ENCODE measurements at places on chromosomes 7 and 10.

DNA sequence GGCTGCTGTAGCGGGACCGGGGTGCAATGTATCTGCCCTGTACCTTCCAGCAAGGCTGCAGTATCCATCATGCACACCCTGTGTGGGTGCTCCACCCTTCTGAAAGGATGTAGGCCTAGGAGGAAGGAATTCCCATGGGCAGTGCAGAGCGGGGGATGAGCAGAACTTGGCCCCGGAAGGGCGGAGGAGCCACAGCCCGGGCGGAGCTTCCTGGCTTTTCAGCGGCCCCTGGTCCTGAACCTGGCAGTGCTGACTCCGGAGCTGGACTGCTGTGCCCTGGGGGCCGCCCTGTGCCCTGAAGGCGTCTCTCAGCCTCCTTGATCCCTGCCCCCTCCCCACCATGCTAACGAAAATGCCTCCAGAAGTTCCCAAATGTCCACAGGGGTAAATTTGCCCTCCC lies 175.8 kb downstream of the TCERG1L start:
- no peak for DNase-seq

GRCh38 chr10:110348336-110348735 lies 43.6 kb upstream of the SMNDC1 start:
- DNase-seq: no peak

DNA sequence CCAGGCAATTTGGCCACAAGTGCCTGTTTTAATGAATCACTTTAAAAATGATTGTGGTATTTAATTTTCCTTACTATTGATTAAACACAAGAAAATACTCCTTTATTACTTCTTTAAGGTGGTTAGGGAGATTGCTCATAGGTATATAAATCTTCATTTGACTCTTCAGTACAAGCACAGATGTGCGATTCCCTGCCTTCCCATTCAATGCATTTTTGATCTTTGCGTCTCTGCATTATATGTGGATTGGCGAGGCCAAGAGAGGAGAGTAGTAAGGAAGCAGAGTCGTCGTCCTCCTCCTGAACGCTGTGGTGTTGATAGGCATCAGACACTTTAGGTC lies 683.7 kb downstream of the LRMDA start:
- DNase-seq: no peak

DNA sequence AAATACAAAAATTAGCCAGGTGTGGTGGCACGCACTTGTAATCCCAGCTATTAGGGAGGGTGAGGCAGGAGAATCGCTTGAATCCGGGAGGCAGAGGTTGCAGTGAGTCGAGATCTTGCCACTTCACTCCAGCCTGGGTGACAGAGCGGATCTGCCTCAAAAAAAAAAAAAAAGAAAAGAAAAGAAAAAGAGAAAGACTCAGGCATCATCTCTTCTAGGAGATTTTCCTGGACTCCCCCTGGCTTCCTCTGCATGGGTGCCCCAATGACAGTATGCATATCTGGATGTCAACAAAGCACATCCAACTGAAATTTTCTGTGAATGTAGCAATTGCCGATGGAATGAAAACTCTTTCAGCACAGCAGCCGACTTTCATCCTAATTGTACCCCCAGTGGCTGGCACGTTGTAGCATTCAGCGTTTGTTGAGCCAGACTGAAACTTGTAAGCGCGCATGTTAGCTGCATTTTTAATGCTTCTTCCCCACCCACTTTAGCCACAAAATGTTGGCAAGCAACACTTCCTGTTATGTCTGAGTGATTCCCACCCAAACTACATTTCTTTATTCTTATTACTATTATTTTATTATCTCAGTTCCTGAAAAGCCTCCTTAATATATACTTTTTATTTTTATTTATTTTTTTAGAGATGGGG lies 70.2 kb downstream of the PRTFDC1 start:
- DNase-seq: no peak

GRCh38 chr7:100486753-100487446 lies 3.2 kb downstream of the NYAP1 start:
- DNase-seq: no peak

GRCh38 chr7:42639930-42640329 lies 271.9 kb downstream of the C7orf25 start:
- no peak for DNase-seq

GRCh38 chr10:88557658-88558057 lies 25.5 kb downstream of the RNLS start:
- no peak for DNase-seq

DNA sequence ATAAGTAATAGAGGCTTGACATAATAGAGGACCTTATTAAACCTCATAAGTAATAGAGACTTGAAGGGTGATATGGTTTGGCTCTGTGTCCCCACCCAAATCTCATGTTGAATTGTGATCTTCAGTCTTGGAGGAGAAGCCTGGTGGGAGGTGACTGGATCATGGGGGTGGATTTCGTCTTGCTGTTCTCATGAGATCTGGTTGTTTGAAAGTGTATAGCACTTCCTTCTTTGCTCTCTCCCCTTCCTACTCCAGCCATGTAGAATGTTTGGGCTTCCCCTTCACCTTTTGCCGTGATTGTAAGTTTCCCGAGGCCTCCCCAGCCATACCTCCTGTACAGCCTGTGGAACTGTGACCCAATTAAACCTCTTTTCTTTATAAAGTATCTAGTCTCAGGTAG lies 8.6 kb downstream of the KIFBP start:
- DNase-seq: no peak

GRCh38 chr7:155237297-155237696 lies 60.4 kb upstream of the INSIG1 start:
- no peak for DNase-seq

- DNase-seq: no peak
Observed at GRCh38 chr7:31699050-31699449, 12.0 kb downstream of the PPP1R17 start.

- no peak for DNase-seq
Observed at GRCh38 chr10:122850705-122851640, 5.3 kb upstream of the CUZD1 start.

- peak; percentile 39 for DNase-seq
Observed at GRCh38 chr10:74307061-74307651, 156.1 kb downstream of the ADK start.

DNA sequence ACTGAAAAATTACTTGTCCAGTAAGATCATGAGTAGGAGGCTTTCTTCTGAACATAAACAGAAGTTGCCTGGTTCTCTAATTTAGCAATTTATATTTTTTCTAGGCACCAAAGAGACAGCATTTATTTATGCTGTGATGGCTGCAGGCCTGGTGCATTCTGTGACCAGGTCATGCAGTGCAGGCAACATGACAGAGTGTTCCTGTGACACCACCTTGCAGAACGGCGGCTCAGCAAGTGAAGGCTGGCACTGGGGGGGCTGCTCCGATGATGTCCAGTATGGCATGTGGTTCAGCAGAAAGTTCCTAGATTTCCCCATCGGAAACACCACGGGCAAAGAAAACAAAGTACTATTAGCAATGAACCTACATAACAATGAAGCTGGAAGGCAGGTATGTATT lies 2.8 kb downstream of the WNT16 start:
- no peak for DNase-seq

- DNase-seq: no peak
Observed at GRCh38 chr7:114885836-114886235, 36.1 kb upstream of the MDFIC start.

DNA sequence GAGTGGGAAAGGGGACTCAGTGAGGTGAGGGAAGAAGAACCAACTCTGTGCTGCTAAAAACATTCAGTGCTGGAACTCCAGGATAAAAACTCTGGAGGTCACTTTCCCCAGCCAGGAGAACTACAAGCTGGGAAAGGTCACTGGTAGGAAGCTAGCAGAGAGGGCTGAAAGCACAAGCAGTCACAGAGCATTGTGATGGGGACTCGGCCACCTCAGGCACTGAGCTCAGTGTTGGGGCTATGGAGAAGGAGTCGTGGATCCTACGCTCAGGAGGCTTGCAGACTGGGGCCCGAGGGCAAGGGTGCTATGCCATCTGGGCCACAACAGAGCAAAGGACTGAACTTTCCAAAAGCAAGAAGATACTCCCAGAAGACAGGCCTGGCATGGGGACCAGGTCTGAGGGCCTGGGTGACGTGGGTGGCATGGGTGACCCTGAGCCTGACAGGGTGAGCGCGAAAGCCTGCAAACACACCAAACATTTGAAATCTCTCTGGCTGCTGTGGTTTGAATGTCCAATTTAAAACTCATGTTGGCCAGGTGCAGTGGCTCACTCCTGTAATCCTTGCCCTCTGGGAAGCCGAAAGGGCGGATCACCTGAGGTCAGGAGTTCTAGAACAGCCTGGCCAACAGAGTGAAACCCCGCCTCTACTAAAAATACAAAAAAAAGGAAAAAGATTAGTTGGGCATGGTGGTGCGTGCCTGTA lies 9.8 kb upstream of the ARHGAP19 start:
- DNase-seq: no peak

DNA sequence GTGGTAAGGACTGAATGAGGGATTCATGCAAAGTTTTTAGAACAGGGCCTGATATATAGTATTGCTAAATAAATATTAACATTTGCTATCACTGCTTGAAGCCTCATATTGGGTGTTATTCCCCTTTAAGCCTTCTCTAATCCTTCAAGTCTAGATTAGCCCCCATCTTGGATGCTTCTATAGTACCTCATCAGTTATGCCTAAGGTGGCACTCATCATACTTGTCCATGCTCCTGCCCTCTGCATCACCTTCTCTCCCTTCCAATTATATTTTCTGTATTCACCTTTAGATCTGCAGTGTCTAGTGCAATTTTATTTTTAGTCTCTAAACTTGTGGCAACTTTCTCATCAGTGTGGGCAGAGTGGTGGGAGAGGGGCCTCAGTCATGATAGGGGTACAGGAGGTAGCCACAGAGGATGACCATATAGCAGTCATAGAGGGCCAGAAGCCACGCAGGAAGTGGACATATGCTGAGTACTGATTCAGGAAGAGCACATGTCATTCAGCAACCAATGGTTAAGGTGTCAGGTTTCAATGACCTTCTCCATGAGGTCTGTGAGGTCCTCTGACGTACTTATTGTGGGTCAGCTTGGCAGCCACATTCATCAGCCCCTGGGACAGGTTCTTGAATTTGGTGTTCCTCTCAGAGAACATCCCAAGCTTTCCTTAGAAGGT lies 2.5 kb downstream of the ENTPD1 start:
- no peak for DNase-seq

DNA sequence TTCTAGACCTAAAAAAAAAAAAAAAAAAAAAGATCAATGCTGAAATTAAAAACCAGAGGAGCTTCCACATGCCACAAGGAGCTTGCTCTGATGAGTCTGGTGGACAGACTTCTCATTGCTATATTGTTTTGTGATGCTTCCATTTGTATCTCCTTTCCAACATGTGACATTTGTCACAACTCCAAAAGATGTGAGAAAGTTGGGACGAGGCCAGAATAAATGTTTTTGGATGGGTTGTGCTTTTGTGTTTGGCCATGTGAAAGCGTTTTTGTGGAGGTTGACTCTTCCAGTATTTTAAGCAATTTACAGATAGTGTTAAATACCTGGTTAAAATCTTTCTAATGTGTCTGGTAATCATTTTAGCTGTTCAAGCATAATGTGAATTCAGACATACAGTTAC lies 280.1 kb downstream of the SKAP2 start:
- no peak for DNase-seq

- DNase-seq: no peak
Observed at GRCh38 chr10:29617880-29618340, 16.9 kb downstream of the SVIL start.

GRCh38 chr7:49150486-49150885 lies 226.1 kb downstream of the CDC14C start:
- DNase-seq: no peak

GRCh38 chr10:34776090-34776690 lies 38.9 kb downstream of the PARD3 start:
- peak; percentile 61 for DNase-seq

DNA sequence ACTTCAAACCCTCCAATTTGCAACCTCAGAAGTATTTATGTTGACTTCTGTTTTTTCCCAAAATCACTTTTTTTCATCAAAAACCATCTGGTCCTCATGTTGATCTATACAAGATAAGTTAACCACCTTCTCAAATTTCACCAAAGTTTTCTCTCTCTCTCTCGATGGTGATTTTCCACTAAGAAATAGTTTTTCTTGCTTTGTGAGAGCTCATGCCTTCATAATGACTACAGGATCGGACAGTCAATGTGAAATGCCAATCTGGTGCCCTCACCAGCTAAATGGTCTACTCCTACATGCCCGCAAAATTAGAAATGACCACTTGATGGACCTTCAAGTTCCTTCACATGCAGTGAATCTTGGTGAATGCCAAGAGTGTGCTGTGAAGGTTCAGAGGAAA lies 40.4 kb downstream of the CNNM1 start:
- DNase-seq: no peak

GRCh38 chr7:129576138-129576537 lies 35.4 kb upstream of the NRF1 start:
- no peak for DNase-seq

DNA sequence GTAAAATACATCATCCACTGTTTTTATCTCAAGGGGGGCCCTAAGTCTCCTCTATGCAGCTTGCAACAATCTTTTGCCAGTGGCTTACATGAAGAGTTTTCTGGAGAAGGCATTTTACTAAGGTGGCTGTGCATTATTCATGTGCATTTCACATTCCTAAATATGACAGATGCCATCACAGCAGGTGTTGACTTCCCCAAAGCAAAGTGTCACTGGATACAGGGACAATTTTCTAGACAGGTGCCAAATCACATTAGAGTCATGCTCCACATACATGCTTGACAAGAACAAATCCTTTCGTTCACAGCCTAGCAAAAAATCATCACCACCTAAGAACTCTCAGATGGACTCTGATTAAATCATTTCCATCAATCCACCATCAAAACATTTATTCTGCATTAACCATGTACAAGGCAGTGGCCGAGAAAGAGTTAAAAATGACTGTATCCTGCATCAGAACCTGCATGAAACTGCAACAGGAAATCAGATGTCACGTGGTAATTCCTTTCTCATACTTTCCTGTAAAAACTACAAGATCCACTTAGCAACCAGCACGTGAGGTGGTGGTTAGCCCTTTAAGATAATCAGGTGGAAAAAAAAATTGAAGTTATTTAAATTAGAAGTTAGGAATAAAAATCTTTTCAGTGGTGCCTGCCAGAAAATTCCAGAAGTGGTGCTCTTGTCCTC lies 88.2 kb upstream of the AFAP1L2 start:
- DNase-seq: peak; percentile 74

- no peak for DNase-seq
Observed at GRCh38 chr7:30660331-30661255, 21.7 kb downstream of the CRHR2 start.

GRCh38 chr10:117175215-117175900 lies 21.9 kb upstream of the KCNK18 start:
- peak; percentile 25 for DNase-seq

- DNase-seq: no peak
Observed at GRCh38 chr10:51000164-51000563, 74.1 kb upstream of the PRKG1 start.

DNA sequence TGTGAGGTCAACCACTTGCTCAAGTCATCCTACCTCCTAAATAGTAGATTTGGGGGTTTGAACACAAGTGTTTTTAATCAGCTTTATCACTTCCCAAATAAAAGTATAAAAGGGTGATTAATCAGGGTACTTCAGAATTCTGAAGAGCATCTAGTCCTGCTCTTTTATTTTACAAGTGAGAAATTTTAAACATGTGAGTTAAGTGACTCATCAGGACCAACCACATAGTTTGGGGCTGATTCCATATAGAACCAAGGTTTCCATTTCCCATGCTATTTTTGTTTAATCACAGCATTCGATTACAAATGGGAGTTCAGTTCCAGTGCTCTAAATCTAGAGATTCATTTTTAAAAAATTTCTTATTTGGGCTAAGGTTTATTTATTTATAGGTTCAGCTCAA lies 113.4 kb downstream of the GPR158 start:
- no peak for DNase-seq

- DNase-seq: no peak
Observed at GRCh38 chr10:122276611-122277208, 5.6 kb downstream of the BTBD16 start.

- no peak for DNase-seq
Observed at GRCh38 chr7:28132959-28133870, 47.4 kb downstream of the JAZF1 start.

Data from MM.1S (cell line).